ENCODE measurements at places on chromosomes 2 and 18.

DNA sequence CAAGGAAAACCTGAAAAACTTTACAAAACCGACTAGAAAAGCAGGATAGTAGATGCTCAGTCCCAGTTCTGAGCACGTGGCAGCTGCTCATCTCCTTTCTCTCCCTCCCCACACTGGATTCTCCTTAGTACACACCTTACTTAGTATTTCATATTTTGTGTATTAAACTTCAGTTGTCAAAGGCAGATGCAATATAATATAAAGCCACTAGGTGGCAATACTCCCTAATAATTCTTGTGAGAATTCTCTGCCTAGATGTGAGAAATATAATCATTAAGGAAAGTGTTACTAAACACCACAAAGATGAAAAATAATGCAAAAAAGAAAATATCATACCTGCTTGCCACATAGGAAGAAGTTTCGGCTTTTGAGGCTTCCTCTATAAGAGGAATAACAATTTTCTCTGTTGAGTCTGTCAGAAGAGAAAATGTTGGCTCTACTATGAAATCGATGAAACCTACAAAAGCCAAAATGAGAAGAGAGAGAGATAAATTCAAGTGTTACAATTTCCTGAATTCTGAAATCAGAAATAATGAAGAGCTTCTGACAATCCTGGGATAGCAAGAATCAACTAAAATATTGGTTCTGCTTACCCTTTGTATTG is 200.6 kb downstream of the PPP1R1C start:
- DNase-seq, result no peak

- DNase-seq, result no peak
Measured at GRCh38 chr2:181947273-181947672, 38.4 kb upstream of the PPP1R1C start.

DNA sequence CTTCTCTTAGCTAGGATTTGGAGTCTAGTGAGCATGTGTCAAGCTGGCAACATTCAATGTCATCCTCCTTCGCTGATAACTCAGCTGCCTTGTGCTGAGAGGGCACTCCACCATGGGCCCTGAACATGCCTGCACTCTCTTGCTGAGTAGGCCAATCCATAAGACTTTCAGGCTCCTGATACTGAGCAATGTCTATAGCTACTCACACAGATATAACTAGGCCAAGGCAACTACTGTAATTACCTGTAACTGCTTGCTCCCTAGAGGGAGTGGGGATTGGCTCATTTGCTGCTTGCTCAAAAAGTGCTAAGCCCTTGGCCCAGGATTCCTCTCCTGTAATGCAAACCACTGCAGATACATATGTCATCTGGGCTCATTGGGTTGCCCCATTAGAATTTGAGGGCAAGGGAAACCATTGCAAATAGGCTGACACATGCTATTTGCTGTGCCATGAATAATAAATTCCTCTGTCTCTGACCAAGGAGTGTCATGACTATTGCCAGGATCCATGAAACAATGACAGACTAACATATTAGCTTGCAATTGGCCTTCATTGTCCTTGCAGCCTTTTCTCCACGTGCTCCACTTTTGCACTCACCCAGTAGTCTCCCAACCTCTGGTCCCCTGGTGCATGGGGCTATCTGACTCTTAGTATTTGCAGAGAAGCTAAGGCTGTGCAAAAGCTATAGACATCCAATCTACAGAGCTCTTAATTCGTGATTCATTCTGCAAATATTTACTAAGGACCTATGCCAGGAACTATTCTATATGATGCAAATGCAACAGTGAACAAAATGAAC is 36.9 kb upstream of the BMPR2 start:
- no peak for DNase-seq

DNA sequence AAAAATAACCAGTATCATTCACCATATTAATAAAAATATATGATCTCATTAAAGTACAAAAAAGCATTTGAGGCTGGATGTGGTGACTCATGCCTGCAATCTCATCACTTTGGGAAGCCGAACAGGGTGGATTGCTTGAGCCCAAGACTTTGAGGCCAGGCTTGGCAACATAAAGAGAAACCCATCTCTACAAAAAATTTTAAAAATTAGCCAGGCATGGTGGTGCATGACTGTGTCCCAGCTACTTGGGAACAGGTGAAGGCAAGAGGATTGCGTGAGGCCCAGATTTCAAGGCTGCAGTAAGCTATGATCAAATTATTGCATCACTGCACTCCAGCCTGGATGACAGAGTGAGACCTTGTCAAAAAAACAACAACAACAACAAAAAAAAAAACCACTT is 75.9 kb downstream of the RAD51AP2 start:
- no peak for DNase-seq

GRCh38 chr18:49193897-49194296 is 243.1 kb upstream of the SMAD7 start:
- no peak for DNase-seq

GRCh38 chr2:64905338-64906024 is 83.7 kb upstream of the SLC1A4 start:
- no peak for DNase-seq

DNA sequence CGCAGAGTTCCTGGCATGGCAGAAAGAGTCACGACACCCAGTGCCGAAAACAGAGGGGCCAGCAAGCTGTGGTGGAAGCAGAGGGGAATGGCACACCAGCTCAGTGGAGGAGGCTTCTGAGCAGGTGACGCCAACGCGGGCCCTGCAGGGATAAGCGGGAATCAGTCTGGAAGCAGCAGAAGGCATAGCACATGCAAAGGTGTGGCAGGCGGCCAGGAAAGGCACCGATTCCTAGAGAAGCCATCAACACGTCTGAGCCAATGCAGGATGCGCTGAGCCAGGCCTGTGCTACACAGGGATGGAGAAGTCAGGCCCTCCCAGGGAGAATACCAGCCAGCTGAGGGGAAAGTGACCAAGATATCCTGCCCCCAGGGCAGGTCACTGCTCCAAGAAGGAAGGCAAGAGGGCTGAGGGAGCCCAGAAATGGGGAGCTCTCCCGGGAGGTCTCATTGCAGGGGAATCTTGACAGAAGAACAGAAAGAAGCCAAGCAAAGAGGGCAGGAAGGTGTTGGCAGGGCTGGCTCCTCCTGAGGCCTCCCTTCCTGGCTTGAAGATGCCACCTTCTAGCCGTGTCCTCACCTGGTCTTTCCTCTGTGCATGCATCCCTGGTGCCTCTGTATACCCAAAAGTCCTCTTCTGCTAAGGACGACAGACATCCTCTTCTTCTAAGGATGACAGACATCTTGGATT is 16.3 kb downstream of the TEX51 start:
- DNase-seq, result no peak

- DNase-seq, result peak; percentile 57
Measured at GRCh38 chr18:9971313-9971920, 57.6 kb downstream of the VAPA start.

GRCh38 chr18:72107647-72108383 is 436.3 kb downstream of the CBLN2 start:
- DNase-seq, result no peak
